Upper lobe of left lung (tissue), 6 donors: ENCODE measurements at places on chromosomes 11 and 22. TPM values are rescaled to one million over a fixed set of nuclear protein-coding genes. Genes with fewer than 3 reads are reported as not detected.

Gene UBQLNL
- total RNA-seq, result 0.26 TPM

Gene SLC37A2
- 30.1 TPM for total RNA-seq

Gene ARVCF
- total RNA-seq, result 54.5 TPM

Gene MB
- total RNA-seq, result 0.98 TPM

DNA sequence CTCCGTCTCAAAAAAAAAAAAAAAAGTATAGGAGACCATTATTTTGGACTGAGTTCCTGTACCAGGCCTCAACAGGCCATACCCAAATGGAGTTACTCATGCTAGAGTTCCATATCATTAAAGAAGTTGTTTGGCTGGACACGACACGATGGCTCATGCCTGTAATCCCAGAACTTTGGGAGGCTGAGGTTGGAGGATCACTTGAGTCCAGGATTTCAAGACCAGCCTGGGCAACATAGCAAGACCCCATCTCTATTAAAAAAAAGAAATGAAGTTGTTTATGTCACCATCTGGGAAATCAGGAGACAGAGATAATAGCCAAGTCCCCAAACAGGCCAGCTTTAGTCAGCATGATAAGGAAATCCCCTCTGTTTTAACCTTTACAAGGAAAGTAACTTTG, 6.7 kb upstream of the FNBP4 start:
- H3K4me3 ChIP-seq, result no peak overlapping the region
- no peaks in the 10 kb centered on the region for H3K27me3 ChIP-seq
- H3K4me1 ChIP-seq, result peaks cover 3% of the 10 kb centered on the region
- H3K27ac ChIP-seq, result no peak overlapping the region
- H3K36me3 ChIP-seq, result peaks cover 8% of the 10 kb centered on the region

- H3K27ac ChIP-seq, result no peak overlapping the region
- no peaks in the 10 kb centered on the region for H3K36me3 ChIP-seq
- no peaks in the 10 kb centered on the region for H3K4me1 ChIP-seq
- DNase-seq, result no peak
These were observed 87.5 kb upstream of the MTNR1B start for GRCh38 chr11:92881940-92882450.

DNA sequence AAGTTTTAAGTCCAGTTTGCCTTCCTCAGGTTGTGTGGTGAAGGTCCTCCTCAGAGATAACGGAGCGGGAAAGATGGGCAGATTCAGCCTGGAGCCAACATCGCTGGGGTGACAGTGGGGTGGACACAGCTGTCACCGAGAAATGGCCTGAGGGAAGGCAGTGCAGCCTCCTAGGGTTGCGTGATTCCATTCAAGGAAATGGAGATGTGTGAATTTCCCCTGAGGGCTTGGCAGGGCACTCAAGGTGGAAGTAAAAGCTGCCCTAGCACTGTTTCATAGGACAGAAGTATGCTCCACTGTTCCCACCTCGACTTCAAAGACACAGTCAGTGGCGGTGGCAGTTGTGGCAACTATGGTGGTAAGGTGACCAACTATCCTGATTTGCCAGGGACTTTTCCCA, 15.4 kb upstream of the CAT start:
- H3K36me3 ChIP-seq, result no peaks in the 10 kb centered on the region
- no peak for DNase-seq
- H3K27me3 ChIP-seq, result no peaks in the 10 kb centered on the region
- peaks cover 53% of the 10 kb centered on the region for H3K4me1 ChIP-seq
- H3K27ac ChIP-seq, result no peak overlapping the region

GRCh38 chr11:24531528-24531927, 34.7 kb downstream of the LUZP2 start:
- H3K4me3 ChIP-seq, result no peak overlapping the region
- no peak overlapping the region for H3K27ac ChIP-seq
- H3K27me3 ChIP-seq, result no peaks in the 10 kb centered on the region
- no peaks in the 10 kb centered on the region for H3K36me3 ChIP-seq

DNA sequence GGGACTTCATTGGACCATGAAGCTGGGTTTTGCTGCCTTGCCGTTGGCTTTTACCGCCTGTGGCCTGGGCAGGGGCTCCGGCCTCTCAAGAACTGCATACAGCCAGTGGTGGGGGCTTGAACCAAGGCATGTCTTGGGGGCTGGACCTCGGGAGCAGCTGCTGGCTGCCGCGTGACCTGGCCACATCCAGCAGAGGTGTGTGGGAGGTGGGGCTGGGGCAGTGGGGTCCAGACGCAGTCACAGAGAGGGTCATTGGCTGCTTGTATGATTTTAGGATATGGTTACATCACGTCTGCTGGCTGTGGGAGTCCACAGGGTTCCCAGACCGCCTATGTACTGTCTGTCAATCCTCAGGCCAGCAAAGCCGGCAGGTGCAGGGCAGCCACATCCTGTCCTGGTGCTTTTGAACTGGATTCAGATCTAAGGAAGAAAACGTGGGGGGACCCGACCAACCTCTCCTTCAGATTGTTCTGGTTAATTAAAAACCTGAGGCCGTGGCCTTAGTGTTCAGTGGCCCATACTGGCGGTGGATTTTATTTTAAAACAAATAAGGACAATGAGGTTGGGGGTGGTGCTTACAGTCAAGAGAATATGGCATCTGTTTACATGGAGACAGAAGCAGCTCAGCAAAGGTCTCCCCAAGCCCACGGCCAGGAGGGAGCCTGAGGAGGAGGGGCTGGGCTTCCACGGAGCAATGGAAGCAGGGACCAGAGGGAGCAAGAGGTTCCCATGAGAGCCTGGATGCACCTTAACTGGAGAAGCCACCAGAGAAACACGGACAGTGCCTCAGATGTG, 426.0 kb downstream of the TBC1D22A start:
- H3K4me1 ChIP-seq, result no peaks in the 10 kb centered on the region
- H3K4me3 ChIP-seq, result no peak overlapping the region
- H3K27me3 ChIP-seq, result no peaks in the 10 kb centered on the region
- DNase-seq, result peak; percentile 18
- H3K36me3 ChIP-seq, result no peaks in the 10 kb centered on the region
- H3K27ac ChIP-seq, result no peak overlapping the region

DNA sequence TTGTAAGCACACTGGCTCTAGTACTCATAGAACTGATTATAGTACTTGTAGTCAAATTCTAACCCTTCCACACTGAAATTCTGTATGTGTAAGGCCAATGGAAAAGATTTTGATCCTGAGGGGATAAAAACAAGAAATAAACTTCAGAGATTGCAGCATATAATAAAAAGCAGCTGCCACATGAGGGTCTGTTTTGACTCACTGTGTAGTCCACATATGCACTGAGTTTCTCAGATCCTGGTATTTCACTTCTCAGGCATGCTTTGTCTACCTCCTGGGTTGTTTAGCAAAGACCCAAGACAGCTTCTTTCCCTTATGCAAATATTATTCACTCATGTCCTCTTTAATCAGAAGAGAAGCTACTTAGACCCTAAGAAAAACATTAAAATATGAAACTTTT, 71.1 kb upstream of the SLC5A12 start:
- H3K36me3 ChIP-seq, result no peaks in the 10 kb centered on the region
- DNase-seq, result no peak
- H3K27me3 ChIP-seq, result no peaks in the 10 kb centered on the region
- no peak overlapping the region for H3K27ac ChIP-seq

- DNase-seq, result peak; percentile 78
- peaks cover 25% of the 10 kb centered on the region for H3K4me1 ChIP-seq
- no peak overlapping the region for H3K27ac ChIP-seq
- H3K36me3 ChIP-seq, result no peaks in the 10 kb centered on the region
- no peak overlapping the region for H3K4me3 ChIP-seq
These were observed 15.2 kb downstream of the KCNQ1 start for GRCh38 chr11:2459796-2460531.

DNA sequence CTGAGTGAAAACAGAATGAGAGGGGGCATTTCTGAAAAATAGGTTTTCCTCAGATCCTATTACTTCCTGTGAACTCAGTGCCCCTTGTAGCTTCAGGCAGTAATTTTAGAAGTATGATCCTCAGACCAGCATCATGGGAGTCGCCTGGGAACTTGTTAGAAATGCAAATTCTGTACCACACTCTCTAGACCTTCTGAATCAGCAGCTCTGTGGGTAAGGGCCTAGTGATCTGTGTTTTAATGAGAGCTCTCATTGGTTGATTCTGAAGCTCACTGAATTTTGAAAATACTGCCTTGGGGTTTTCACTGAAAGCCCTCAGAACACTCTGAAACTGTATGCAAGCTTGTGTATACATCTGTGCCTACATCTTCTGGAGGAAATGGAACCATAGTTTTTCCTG, 647.2 kb upstream of the ANO5 start:
- no peak overlapping the region for H3K4me3 ChIP-seq
- H3K27ac ChIP-seq, result no peak overlapping the region
- DNase-seq, result no peak

DNA sequence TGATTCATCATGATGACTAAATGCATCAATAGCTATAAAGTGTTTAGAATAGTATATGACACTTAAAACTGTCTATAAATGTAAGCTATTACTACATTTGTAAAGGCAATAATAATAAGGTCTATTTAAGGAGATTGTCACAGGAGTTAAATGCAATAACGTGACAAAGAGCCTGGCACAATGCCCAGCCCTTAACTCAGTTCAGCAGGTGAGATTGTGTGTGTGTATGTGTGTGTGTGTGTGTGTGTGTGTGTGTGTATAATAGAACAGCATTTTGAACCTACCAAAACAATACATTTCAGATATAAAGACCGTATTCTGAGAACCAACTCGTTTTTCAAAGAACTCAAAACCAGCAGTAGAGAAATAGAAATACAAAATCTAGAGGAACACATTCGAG, 177.5 kb downstream of the MYO18B start:
- no peak overlapping the region for H3K4me3 ChIP-seq
- DNase-seq, result no peak
- no peaks in the 10 kb centered on the region for H3K4me1 ChIP-seq
- no peaks in the 10 kb centered on the region for H3K27me3 ChIP-seq
- no peak overlapping the region for H3K27ac ChIP-seq
- no peaks in the 10 kb centered on the region for H3K36me3 ChIP-seq

DNA sequence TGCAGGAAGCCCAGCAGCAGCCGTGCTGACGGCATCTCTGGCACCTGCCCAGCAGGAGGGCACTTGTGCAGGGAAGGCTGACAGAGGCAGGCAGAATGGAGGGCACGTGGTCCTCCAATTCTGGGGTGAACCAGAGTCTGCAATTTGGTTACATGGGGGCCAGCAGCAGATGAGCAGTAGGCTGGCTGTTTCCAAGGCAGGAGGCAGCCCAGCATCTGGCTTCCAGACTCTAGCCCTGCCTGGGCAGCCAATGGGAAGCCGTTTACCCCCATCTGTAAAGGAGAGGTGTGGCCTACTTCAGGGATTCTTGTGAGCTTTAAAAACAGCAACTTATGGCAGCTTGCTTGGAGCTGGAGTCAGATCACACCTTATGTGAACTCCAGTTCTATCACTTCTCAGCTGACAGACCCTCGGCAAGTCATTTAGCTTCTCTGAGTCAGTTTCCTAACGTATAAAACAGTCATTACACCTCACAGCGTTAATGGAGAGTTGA, 27.9 kb upstream of the RASL10A start:
- no peaks in the 10 kb centered on the region for H3K27me3 ChIP-seq
- H3K4me3 ChIP-seq, result no peak overlapping the region
- no peaks in the 10 kb centered on the region for H3K4me1 ChIP-seq
- H3K36me3 ChIP-seq, result peaks cover 22% of the 10 kb centered on the region
- H3K27ac ChIP-seq, result no peak overlapping the region

- no peaks in the 10 kb centered on the region for H3K27me3 ChIP-seq
- peaks cover 33% of the 10 kb centered on the region for H3K4me1 ChIP-seq
- no peak for DNase-seq
- no peak overlapping the region for H3K4me3 ChIP-seq
- H3K36me3 ChIP-seq, result no peaks in the 10 kb centered on the region
These were observed 12.7 kb upstream of the IL10RA start for GRCh38 chr11:117973503-117973860.

GRCh38 chr11:45713573-45713972, 48.2 kb upstream of the CHST1 start:
- H3K27me3 ChIP-seq, result no peaks in the 10 kb centered on the region
- DNase-seq, result no peak
- H3K4me1 ChIP-seq, result no peaks in the 10 kb centered on the region
- no peaks in the 10 kb centered on the region for H3K36me3 ChIP-seq

DNA sequence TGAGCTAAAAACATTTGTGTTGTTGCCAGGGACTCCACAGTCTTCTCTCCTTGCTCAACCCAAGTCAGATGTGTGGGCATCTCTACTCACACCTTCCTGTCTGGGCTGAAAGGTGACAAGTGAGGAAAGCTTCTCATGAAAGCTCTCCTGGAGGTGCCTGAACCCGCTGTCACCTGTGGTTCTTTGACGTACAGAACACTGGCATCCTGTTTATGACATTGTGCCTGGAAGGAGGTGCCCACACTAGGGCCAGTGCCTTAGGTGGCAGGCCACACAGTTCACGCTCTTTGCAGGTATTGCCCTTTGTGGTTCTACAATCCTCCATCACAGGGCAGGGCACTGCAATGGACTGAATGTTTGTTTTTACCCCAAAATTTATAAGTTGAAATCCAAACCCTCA, 108.5 kb downstream of the CD44 start:
- H3K27ac ChIP-seq, result no peak overlapping the region
- no peak for DNase-seq
- H3K4me3 ChIP-seq, result no peak overlapping the region
- H3K36me3 ChIP-seq, result no peaks in the 10 kb centered on the region

DNA sequence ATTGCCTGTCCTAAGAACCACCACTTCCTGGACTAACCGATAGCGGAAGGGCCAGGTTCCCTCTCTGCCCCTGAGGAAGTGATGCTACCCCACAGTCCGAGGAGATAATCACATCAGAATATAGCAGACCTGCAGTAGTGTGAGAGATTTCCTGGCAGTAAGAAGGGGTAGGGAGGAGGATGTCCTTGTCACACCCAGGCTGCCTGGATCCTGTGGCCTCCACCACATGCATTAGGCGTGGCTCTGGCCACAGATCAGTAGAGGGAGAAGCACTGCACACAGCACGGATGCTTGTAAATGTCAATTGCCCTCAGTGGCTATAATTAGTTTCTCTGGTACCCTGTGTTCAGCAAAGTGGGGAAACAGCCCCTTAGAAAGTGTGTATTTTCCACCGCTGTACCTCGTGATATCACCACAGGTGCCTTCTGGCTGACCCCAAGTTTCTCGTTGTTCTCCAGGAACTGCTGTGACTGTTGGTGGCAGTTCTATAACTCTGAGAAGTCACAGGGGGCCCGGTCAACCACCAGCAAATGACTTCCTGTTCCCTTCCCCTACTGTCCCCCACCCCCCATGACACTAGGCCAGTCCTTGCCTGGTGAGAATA, 61.8 kb downstream of the UBASH3B start:
- H3K4me1 ChIP-seq, result peaks cover 7% of the 10 kb centered on the region
- no peak overlapping the region for H3K4me3 ChIP-seq

DNA sequence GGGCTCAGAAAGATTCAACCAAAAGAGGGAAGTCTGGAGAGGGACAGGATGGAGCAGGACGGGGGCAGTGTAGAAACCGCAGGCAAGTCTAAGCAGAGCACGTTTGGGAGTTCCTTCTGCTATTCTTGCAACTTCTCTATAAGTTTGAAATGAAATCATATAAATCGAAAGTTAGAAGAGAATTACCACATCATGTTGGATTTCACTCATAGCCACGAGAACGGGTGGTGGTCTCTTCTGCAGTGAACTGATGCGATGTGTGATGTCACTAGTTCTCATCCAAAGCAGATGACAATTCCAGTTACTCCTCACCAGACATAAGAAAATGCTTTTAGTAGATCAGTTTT, 36.0 kb downstream of the KCNQ1 start:
- H3K27ac ChIP-seq, result no peak overlapping the region
- peak; percentile 45 for DNase-seq
- no peak overlapping the region for H3K4me3 ChIP-seq
- peaks cover 7% of the 10 kb centered on the region for H3K4me1 ChIP-seq
- H3K36me3 ChIP-seq, result no peaks in the 10 kb centered on the region
